Astrocyte of the cerebellum (primary cell): ENCODE measurements at places on chromosomes 7 and 10.

GRCh38 chr7:134710854-134711624 lies 64.4 kb downstream of the BPGM start:
- no peak for DNase-seq

GRCh38 chr10:84333864-84334451 lies 5.6 kb downstream of the CCSER2 start:
- no peak for DNase-seq

- no peak for DNase-seq
These were observed 234.5 kb downstream of the AHR start for GRCh38 chr7:17532861-17533404.

GRCh38 chr7:32048970-32049491 lies 21.2 kb downstream of the PDE1C start:
- no peak for DNase-seq

DNA sequence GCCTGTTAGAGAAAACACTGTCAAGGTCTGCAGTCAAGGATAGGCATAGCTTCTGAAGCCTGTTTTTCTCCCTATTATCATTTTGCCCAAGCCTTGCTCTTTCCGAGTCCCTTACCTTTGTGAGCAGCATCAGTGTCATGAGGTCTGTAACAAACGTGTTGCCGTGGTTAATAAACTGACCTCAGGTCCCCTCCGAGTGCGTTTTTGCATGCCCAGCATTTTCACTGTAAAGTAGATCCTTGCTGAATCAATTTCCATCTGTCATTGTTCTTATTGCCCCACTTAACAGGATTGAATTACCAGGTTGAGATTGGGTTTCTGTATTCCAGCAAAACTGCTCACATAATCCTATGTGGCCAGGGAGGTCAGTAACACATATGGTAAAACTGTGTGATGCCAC lies 110.3 kb downstream of the ZNF248 start:
- no peak for DNase-seq

DNA sequence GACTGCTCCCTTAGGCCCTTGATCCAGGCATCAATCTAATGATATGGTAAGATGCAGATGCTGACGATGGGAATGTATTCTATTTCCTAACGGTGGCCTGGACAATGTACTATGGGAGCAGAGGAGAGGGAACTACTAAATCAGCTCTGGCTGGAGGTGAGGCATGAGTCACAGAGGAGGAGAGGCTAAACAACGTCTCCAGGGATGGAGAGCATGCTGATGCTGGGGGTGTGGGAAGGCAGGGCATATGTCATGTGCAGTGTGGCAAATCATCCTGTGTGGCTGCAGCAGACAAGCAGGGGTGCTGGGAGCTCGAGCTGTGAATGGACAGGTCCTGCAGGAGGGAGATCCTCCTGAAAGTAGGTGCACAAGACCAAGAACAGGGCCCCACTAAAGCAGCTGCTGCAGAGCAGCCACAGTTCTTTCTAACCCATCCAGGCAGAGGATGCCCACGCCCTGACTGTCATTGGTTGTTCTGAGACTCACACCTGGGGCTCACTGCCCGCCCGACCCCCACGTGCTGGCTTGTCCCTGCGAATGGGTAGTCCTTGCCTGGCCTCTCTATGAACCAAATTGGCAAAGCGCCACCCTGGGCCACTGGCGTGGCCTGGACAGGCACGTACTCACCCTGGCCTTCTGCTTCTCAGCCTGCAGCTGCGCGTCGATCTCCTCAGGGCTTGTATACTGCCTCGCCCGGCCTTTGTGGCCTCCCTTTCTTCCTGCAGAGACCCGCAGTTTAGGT lies 4.0 kb downstream of the PDAP1 start:
- DNase-seq: no peak

DNA sequence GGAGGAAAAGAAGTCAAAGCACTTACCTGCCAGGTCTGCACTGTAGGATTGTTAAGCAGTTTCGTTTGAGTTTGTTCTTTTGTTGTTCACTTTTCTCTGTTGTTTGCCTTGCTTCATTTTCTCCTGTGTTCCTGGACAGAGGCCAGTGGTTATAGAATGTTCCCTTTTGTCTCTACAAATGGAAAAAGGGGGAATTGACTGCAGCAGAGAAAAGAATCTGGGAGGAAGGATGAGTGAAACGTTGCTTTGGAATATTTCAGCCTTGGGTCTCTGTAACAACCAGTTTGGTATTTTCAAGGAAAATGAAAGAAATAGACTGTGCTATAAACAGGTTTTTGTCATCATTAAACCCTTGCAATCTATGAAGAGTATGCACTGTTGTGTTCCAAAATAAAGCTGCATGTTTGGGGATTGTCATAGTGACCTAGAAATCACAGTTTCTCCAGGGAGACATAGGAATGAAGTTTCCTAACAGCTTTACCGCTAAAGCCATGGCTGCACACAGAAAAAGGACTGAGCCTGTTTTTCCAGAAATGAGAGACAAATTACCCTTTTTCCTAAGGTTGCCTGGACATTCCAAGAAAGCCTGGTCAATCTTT lies 60.8 kb upstream of the HABP2 start:
- no peak for DNase-seq

GRCh38 chr10:93288679-93289634 lies 193.2 kb downstream of the MYOF start:
- peak; percentile 80 for DNase-seq

DNA sequence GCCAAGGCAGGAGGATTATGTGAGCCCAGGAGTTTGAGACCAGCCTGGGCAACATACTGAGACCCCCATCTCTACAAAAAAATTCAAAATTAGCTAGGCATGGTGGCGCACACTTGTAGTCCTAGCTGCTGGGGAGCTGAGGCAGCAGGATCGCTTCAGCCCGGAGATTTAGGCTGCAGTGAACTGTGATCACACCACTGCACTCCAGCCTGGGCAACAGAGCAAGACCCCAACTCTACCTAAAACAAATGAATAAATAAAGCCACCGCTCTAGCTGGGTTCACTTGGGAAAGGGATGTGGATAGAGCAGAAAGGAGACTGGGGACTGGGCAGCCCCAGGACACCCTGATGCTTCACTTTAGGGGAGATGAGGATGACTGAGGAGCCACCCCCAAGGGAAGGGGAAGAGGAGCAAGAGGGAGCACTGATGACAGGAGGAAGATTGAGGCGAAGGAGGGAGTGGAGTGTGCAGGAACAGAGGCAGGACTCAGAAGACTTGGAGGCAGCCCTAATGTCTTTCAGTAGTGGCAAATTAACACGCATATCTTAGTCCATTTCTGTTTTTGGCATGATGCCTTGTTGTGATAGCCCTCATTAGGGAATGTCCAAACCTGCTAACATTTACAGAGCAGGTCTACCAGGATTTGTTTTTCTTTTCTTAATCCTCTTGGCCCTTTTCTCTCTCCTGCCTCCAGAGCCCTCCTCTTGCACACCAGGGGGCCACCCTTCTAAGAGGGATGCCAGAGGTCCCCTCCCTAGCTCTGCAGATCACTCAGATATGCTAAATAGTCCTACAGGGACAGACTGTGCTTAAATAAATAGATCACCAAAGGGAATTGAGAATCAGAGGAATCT lies 88.3 kb downstream of the C10orf105 start:
- no peak for DNase-seq

DNA sequence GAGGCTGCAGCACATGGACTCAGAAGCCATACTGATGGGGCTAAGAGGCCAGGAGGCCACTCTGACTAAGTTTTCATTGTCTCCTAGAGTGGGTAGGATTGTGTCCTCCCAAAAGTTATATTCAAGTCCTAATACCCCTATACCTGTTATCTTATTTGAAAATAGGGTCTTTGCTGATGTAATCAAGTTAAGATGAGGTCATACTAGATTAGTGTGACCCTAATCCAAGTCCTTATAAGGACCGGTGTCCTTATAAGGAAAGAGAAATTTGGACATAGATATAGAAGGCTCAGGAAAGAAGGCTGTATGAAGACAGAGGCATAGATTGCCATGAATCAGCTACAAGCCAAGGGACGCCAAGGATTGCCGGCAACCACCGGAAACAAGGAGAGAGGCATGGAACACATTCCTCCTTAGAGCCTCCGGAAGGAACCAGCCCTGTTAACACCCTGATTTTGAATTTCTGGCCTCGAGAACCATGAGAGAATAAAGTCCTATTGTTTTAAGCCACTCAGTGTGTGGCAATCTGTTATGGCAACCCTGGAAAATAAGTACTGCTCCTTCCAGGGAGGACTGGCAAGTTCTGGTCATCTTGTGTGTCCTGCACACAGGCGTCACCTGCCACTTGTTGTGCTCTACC lies 157.0 kb downstream of the EMX2 start:
- no peak for DNase-seq

DNA sequence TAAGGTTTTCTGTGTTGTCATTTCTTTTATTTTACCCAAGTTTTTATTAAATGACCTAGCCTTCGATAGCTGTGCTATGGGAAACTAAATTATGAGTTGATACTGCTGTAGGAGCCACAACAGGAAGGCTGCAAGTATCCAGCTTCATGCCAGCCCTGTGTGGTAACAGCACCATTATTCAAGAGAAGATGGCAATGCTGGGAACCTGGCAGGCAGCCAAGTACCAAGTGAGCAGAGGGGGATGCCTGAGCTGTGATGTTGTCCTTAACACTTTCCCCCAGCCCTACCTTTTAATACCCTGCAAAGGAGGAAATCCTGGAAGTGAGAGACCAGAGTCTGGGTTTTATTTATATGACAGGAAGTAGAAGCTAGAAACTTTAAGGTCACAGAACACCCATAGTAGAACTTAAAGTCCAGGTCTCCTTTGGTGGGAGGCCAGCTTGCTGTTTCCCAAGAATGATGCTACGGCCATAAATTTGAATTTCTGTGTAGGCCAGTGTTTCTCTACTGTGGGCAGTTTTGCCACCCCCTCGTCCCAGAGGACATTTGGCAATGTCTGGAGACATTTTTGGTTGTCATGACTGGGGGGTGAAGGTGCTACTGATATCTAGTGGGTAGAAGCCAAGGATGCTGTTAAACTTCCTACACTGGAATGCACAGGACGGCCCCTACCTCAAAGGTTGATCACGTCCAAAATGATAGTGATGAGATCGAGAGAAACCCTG lies 9.2 kb upstream of the ATXN7L1 start:
- no peak for DNase-seq

DNA sequence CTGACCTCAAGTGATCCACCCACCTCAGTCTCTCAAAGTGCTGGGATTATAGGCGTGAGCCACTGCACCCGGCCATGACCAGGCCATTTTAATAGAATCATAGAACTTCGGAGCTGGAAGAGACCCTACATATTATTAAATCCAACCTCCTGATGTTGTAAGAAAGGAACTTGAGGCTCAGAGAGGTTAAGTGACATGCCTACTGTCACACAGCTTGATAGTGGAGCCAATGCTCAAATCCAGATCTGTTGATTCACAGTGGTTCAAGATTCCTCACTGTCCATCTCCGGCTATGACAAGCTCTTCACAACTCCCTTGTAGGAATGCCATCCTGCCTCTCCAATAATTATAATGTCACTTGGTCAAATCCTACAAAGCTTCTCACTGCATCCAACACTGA lies 65.3 kb downstream of the MYOF start:
- DNase-seq: no peak

DNA sequence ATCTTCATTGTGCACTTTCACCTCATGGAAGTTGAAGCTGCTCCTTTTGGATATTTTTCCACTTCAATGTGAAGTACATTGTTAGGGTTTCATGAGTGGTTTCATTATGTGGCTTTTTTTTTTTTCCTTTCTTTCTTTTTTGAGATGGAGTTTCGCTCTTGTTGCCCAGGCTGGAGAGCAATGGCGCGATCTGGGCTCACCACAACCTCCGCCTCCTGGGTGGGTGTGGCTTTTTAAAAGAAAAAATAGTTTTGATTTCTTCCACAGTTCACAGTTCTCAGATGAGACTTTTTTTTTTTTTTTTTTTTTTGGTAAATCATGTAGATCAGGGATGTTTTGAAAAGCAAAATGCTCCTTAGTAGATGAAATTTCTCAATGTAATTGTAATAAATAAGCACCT lies 652.3 kb upstream of the ANKRD30A start:
- no peak for DNase-seq

- DNase-seq: peak; percentile 89
These were observed 103.3 kb downstream of the DNMBP start for GRCh38 chr10:99906470-99906869.

DNA sequence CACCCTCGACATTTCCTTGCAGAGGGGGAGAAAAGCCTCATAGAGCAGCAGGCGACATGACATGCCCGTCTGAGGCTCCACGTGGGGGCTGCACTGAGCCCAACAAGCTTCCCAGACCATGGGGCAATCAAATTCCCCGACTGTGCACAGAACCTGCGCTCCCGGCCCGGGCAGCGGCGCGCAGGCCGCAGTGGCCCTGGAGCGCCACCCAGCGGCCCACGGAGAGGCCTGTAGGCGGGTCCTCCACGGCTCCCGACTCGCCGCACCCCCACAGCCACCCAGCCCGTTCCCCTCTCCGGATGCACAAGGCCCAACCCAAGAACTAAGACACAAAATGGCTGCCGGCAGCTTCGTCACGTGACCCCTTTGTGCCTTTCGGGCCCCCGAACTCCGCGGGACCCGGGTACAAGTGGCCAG lies 816 bp downstream of the EPC1 start:
- peak; percentile 88 for DNase-seq

GRCh38 chr7:25632616-25633015 lies 404.3 kb upstream of the NPVF start:
- no peak for DNase-seq

GRCh38 chr10:24465891-24466818 lies 257.2 kb downstream of the KIAA1217 start:
- peak; percentile 96 for DNase-seq

DNA sequence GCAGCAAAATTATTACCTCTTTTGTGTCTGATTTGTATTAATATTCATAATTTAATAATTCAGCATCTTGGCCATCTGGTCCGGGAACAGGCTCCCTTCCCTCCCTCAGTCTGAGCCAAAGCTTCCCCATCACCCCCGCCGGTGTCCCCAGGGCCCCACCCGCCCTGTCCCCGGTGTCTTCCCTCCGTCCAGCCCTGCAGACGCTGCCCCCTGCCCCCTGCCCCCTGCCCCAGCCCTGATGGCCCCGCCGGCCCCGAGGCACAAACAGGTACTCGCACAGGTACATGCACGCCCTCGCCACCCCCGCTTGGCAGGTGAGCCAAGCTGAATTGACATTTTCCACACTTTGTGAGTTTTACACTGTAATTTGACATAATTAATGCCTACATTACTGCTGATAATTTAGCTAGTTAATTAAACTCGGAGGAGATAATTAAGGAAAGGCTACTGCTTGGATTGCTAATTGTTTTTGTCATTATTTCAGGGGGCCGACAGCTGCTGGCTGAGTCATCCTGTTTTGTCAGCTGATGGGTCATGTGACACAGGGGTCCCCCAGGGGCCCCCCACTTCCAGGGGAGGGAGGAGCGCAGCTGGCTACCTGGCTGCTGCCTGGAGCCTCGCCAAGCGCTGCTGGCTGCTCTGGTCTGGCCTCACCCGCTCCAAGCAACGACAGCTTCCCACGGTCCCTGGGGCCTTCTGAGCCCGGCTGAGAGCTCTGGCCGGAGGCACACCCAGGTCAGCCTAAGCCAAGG lies 36.6 kb downstream of the MICALL2 start:
- DNase-seq: no peak

GRCh38 chr7:18308938-18309337 lies 186.6 kb upstream of the HDAC9 start:
- no peak for DNase-seq

DNA sequence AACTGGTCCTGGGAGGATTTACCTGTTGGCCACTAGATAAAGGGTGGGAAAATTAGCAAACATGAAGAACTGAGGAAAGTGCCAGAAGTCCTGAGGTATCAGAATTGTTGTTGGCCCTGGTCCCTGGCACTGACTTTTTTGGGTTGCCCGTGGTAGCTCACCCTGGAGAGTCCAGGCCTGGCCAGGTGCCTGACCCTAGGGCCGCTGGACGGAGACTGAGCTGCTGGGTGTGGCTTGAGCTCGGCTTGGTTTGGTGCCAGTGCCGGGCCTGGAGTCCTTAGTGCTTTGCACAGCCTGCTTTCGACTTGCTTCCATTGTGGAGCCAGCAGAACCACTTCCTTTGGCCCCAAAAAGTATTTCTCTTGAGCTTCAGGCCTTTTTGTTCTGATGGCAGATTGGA lies 12.9 kb downstream of the MDH2 start:
- no peak for DNase-seq
